ENCODE measurements at places on chromosomes 1 and 21. TPM values are rescaled to one million over a fixed set of nuclear protein-coding genes. Genes with fewer than 3 reads are reported as not detected.

DNA sequence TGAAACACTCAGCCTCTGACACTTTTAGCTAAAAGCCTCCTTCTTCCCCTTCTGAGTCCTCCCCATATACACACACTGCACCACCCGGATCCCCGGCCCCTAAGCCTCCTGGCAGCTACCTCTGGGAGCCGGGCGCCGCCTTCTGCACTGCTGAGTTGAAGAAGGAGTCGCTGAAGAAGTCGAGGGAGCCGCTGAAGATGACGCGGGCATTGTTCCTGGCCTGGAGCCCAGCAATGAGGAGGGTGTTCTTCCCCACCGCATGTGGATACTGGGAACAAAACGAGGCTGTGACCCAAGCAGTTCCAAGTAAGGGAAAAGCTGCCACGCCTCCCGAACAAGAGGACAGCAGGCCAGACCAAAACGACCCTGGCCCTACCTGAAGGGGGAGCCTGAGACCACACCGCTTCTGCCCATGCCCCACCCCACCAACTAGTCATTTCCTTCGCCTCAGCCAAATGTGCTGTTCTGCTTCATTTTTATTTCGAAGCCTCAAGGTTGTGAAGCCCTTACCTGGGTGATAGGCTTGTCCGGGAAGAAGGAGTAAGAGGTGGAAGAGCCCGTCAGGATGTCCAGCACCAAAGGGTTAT lies 7.0 kb downstream of the DDOST start:
- no peak for DNase-seq

GRCh38 chr1:216054600-216054999 lies 368.6 kb downstream of the USH2A start:
- DNase-seq: no peak

GRCh38 chr1:157562515-157562914 lies 10.2 kb upstream of the FCRL5 start:
- DNase-seq: no peak

GRCh38 chr1:181354865-181355264 lies 128.5 kb upstream of the CACNA1E start:
- no peak for DNase-seq

DNA sequence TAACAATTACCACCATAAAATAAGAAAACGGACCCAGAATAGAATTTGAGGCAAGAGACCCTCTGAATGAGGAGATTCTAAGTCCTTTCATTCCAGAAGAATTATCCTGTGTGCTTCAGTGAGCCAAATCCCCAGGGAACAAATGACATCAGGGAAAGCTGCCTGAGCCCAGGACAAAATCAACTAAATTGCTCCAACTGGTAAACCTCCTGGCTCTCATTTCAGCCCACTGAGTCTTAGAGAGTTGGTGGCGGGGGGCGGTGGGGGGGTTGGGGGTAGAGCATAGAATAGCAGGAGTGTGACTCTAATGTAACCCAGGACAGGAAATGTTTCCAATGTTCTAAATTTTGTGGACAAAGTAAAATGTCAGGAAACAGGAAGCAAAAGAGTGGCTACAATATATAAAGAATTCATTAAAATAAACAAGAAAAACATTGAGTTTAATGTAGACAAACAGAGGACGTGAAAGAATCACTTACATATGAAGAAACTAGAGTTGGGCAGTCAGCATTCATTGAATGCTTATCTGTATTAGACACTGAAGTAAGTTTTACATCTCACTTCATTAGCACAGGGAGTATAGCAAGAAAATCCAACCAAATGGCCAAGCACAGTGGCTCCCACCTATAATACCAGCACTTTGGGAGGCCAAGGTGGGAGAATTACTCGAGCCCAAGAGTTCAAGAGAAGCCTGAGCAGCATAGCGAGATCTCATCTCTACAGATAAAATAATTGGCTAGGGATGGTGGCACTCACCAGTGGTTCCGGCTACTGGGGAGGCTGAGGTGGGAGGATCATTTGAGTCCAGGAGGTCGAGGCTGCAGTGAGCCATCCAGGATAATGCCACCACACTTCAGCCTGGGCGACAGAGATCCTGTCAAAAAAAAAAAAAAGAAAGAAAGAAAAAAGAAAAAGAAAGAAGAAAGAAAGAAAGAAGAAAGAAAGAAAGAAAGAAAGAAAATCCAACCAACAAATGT lies 75.1 kb downstream of the DHRS3 start:
- no peak for DNase-seq

Gene SYNC
- total RNA-seq: 9.1 TPM

Gene S100A7A
- not detected for total RNA-seq

GRCh38 chr1:64112281-64112680 lies 91.1 kb upstream of the UBE2U start:
- no peak for DNase-seq

Gene PGBD2
- 10.0 TPM for total RNA-seq

Gene ENO1
- 371 TPM for total RNA-seq

- DNase-seq: no peak
Measured at GRCh38 chr21:42695697-42696380, 42.4 kb downstream of the PDE9A start.

DNA sequence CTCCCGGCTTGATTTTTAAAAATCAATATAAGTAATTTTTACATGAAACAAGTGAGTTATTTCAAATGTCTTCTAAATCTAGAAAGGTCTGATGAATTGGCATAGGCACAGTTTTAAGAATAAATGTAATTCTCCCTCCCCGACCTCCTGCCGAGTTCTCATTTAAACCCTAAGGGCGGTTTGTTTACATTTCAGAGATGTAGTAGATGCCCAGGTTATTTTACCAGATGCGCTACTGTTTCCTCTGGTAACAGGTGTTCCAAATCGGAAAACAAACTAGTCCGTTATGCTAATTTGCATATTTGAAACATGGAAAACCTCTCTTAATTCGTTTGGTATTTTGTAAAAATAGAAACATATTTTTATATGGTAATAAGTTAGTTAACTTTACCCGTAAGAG lies 53.8 kb upstream of the CFAP126 start:
- DNase-seq: no peak

DNA sequence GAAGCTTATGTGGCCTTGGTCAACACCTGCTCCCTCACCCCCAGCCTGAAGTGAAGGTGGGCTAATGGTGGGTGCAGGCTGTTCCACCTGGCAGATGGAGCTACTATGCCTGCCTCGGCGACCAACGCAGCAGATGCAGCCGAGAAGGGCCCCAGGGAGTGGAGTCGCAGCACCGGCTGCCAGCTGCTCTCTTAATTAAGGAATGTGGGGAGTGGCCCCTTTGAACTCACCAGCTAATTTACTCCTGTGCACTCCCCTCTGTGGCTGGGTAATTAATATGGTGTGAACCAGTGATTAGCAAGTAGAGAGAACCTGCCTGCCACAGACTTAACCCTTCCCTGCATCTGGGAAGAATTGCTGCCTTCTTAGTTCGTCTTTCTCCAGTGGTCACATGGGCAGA lies 3.3 kb upstream of the SLAMF8 start:
- DNase-seq: no peak

GRCh38 chr1:5509664-5510452 lies 482.4 kb downstream of the NPHP4 start:
- DNase-seq: peak; percentile 83

Gene ESRRG
- 5.8 TPM for total RNA-seq

DNA sequence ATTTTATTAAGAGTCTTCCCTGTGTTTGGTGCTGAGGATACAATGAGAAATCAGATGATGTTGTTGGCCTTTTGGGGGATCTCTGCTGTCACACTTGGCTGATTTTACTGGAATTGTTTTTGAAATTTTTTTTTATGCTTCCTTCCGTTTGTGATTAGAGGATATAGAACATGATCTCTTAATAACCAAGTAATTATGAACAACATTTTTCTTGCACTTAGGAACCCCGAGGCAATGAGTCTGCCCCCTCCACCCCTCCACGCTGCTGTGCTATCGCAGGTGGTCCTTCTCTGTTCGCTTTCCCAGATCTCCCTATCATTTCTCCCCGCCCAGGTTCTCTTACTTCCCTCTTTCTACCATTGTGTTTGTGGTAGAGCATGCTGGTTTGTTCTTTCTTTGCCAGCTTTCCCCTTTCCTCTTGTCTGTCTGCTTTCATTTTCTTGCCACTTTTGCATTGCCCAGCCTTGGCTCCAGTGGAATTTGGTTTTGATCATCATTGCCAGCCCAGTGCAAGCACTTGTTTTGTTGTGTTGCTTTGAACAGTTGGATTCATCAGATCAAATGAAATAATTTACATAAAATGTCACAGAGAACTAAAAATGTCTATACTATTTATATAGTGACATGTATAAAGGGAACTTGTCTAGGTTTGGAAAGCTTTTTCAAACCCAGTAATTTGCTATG lies 73.1 kb upstream of the SCCPDH start:
- DNase-seq: no peak

Gene ZFP69B
- 1.6 TPM for total RNA-seq

Gene SPRR2E
- not detected for total RNA-seq

Gene PRKAB2
- 19.0 TPM for total RNA-seq

Gene IFI44
- 38.9 TPM for total RNA-seq

DNA sequence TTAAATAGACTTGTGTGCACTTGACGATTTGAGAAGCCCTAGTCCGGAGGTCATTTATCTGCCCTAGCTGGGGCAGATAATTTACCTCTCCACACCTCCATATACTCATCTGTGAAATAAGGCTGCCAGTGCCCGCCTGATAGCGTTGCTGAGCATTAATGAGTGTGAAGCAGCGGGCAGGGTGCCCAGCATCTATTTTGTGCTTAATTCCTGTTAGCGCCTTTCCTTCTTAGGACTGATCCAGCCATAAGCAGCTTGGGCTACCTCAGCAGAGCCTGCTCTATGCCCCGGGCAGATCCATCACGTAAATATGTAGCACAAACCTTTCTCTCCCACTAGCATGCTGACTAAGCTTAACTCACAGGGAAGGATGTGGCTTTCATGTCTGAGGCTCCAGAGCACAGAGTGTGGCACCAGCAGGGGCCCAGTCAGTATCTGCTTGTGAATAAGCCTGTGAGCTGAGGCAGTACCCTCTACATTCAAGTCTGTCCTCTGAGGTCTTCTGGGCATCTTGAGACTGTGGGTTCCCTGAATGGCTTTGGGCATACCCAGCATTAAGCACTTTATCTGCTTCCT lies 21.5 kb upstream of the RNF187 start:
- peak; percentile 17 for DNase-seq

- DNase-seq: peak; percentile 55
Measured at GRCh38 chr21:46126309-46127238, 28.7 kb downstream of the COL6A2 start.

- no peak for DNase-seq
Measured at GRCh38 chr1:8646189-8646588, 171.3 kb downstream of the RERE start.

All from sciatic nerve (tissue), 2 donors.